ENCODE measurements at places on chromosomes 12 and 14.

GRCh38 chr12:115623764-115624334 lies 653.6 kb downstream of the MED13L start:
- no peak for DNase-seq

- no peak for DNase-seq
These were observed 360.6 kb upstream of the KITLG start for GRCh38 chr12:88940854-88941253.

GRCh38 chr14:30573966-30574365 lies 15.0 kb downstream of the G2E3 start:
- DNase-seq, result no peak

- DNase-seq, result no peak
These were observed 28.4 kb downstream of the LRTM2 start for GRCh38 chr12:1848745-1849144.

GRCh38 chr12:85874031-85874461 lies at the start of gene NTS:
TSS of gene NTS (plus strand) at chr12:85874295. CDS start at chr12:85874404, 109 bp downstream.
- DNase-seq, result no peak

All from GM04503 (cell line).